ENCODE measurements at places on chromosomes 7 and 10. TPM values are rescaled to one million over a fixed set of nuclear protein-coding genes. Genes with fewer than 3 reads are reported as not detected.

GRCh38 chr7:64581926-64582894 is 19.3 kb upstream of the ZNF680 start:
- DNase-seq, result no peak

GRCh38 chr7:91228327-91228726 is 35.9 kb upstream of the FZD1 start:
- no peak for DNase-seq

DNA sequence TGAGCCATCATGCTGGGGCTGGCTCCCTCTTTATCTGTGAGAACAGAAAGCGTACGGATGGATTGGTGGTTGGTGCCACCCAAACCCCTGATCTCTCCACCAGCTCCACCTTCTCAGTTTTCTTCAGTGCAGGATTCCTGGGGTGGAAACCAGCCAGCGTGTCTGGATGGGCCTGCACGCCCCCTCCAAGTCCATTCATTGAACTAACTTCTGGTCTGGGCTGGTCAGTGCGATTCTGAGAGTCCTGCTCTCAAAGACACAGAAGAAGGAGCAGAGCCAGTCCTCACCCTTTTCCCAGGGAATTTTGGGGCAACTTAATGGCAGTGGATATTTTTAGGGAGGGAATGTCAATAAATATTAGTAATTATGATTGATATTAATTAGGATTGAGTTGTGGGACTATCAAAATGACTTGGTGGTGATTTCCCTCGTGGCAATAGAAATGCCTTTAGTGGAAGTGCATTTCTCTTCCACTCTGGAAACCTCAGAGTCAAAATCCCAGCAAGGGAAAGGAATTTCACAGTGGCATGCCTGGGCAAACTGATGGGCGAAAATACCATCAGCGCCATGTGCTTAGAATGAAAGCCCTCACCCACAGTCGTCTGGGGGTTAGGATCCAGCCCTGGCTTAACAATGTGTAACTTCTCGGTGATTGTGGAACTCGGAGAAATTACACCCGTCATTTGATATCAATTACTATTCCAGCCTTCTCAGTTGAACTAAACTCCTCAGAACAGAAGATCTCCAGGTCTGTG is 69.3 kb upstream of the EEPD1 start:
- DNase-seq, result no peak

- no peak for DNase-seq
Measured at GRCh38 chr10:89120931-89121763, 86.0 kb downstream of the CH25H start.

- no peak for DNase-seq
Measured at GRCh38 chr10:78619896-78620295, 448.9 kb upstream of the ZMIZ1 start.

The GNGT1 gene
- not detected for polyA plus RNA-seq

DNA sequence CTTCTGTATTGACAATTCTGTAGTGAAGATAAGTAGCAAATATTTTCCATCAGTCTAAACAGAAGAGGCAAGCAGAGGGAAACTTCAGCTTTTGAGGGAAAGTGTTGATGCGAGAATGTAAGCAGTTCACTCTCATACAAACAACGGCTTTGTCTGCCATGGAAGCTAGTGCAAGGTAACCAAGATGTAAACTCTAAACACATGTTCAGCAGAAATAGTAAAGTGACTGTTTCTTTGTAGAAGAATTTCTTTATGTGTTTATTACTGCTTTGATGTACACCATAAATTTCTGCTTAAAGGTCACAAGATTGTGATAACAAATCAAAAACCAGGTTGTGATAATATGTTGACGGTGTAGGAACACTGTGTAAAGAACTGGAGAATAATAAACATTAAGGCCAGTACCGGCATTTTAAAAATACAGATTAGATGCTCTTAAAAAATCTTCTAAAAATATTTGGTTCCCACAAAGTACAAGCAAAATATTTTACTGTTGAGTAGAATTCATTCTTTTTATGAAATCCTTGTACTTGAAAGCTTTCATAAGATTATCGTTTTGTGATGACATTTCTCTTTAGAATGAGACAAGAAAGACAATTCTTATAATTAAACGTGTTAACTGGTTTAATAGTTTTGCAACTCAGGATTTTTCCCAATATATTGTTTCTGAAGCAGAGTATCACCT is 34.2 kb downstream of the SEMA3C start:
- no peak for DNase-seq

The NKX2-3 gene
- not detected for polyA plus RNA-seq

DNA sequence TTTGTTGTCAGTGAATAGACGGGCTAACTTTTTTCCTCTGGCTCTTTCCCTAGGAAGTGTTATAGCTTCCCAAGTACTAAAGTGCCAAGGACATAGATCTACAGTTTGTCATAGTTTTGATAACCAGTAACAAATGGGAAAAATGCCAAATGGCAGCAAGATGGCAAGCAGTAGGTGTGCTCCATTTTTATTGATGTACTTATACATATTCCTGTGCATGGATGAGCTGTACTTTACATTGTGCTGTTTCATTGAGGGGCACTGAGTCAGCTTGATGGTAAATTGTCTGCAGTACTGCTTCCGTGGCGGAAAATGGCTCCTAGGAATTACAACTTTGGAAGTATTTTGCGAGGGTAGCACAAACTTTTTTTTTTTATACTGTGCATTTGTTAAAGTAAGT is 7.1 kb downstream of the ADAM22 start:
- DNase-seq, result no peak

DNA sequence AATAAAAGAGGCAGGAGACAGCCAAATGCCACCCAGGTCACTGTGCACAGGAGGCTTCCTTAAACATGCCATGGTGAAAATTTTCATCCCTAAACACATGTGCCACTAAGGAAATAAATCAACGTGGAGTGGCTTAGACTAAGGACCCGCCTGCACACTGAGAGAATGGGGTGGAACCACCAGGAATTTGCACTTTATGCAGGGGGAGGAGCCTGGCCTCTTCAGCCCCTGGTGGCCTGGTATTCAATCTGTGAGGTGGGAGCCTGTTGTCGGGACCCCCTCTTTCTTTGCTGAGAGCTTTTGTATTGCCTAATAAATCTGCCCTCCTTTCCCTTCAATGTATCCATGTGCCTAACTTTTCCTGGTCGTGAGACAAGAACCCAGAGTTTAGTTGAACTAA is 204.6 kb upstream of the NRP1 start:
- DNase-seq, result no peak

- DNase-seq, result no peak
Measured at GRCh38 chr10:49596836-49597235, 13.3 kb upstream of the SLC18A3 start.

The OR2A1 gene
- 0.04 TPM for polyA plus RNA-seq

DNA sequence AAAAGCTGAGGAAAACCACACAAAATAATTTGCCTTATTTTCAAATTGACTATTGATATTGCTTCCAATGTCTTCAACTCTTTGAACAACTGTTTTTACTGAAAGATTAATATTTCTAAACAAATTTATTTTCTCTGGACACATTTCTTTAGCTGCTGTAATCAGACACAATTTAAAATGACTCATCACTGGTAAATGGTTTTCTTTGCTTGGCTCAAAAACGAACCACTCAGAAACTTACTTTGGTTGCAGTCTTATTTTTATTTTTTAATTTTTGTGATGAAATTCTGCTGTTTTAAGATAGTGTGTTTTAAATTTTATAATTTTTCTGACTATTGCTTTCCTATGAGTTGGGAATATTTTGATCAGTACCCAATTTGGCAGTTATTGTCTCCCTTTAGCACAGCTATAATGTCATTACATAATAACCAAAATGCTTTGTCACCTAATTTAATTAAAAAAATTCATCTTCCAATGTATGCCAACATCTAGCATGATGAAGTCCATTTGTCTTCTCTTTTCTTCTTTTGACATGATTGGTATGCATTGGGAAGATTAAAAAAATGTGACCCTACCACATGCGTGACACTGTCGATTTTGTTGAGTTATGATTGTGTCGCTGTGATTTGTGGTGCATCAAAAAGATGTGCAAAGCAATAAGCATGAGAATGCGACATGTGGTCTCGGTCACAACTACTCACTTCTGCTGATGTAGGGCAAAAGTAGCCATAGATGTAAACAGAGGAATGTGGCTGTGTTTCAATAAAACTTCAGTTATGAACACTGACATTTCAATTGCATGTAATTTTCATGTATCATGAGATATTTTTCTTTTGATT is 222.3 kb downstream of the SUGCT start:
- no peak for DNase-seq

DNA sequence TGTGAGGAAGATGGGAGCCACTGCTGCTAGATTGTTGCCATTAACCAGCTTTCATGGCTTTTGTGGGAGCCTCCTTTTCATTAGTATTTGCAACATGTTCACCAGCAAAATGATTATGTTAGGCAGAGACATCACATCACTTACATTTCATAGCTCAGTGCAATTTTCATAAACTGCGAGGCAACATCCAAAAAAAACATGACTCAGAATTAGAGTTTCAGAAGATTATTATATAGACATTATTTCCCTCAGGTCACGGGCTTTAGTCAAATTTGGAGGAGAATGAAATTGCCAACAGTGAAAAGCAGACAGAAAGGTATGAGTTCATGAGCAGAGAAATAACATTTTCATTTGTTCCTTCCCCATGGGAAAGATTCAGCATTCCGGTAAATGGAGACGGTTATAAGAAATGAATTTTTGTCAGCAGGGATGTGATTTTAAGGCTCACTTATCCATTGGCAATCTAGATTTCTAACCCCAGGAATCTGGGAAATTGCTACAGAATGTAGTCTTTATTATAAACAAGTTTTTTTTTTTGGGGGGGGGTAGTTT is 573.2 kb downstream of the AUTS2 start:
- no peak for DNase-seq

The UNCX gene
- polyA plus RNA-seq, result not detected

The SH2D4B gene
- polyA plus RNA-seq, result not detected

DNA sequence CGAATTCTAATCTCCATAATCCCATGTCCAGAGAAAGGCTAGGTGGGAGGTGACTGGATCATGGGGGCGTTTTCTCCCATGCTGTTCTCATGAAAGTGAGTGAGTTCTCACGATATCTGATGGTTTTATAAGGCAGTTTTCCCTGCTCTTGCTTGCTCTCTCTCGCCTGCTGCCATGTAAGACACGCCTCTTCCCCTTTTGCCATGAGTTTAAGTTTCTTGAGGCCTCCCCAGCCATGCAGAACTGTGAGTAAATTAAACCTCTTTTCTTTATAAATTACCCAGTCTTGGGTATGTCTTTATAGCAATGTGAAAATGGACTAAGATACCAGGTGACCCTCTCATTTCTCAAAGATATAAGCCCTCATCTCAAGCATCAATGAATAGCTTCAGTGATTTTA is 1.1 kb upstream of the ACTA2 start:
- DNase-seq, result no peak

DNA sequence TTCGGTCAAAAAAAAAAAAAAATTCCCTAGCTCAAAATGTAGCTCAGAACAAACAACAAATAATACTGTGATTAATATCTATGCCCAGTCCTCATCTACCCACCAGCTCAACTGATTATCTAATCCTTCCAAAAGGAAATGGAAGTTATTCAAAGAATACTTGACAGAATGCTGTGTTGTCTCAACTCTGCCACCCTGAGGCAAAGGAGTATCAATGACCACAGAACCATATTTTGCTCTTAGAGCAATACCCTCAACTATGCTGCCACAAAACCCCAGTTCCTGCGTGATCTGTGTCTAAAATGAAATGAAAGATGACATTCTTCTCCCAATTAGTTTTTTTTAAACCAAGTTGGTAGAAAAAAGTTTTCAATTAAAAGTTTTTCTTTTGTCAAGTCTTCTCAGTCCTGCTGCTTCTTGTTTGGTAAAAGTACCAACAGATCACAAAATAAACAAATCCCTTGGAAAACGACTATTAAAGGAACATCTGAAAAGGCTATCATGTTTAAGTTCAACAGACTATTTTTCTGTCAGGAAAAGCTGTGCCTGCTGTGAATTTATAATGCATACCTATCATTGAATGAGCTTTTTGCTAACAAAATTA is 21.6 kb downstream of the RBM28 start:
- no peak for DNase-seq

The AUTS2 gene
- 3.4 TPM for polyA plus RNA-seq

The TMEM184A gene
- polyA plus RNA-seq, result 0.99 TPM

DNA sequence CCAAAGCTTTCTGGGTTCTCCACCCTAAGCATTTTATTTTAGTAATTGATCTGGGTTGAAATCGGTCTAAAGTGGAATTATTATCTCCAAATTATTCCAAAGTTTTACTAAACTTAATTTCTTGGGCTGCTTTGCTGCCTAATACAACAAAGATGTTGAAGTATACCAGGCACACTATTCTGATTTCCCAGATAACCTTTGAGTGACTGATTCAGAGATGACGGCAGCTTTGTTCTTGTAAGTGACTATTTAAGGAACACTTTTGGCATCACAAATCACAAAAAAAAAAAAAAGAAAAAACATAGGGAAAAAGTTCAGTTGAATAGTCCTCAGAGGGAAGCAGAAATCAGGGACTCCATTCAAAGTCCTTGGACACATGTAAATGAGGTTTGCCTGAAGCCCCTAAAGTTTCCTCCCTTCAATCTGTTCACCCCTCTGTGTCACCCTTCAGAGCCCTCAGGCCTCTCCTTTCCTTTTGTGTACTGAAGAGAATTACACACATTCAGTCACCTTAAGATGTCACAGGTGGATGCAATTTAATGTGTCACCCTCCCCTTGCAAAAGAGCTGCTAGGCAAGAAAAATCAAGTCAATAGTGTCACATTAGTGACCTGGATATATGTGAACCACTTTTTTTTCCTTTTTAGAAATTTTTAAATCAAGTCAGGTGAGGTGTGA is 81.5 kb downstream of the RTKN2 start:
- DNase-seq, result no peak

DNA sequence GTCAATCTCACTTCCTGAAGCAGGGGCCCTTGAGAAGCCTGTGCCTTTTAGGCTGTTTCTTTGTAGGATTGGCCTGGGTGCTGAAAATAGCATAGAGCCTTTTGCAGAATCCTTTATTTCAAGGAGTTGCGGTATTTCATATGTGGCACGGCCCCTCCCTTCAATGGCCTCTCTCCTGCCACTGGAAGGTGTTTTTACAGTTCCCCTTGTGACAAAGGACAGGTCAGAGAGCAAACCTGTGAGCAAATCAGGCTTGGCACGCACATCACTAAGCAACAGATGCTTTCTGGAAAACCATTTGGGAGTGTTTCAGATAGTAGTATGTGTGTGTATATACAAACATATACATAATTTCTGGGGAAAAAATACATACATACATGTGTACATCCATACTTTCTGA is 388.6 kb upstream of the C7orf33 start:
- DNase-seq, result no peak

The C10orf105 gene
- 0.08 TPM for polyA plus RNA-seq

GRCh38 chr10:119309423-119309770 is 102.0 kb downstream of the GRK5 start:
- no peak for DNase-seq

GRCh38 chr7:139695051-139695450 is 82.7 kb downstream of the HIPK2 start:
- DNase-seq, result no peak

The CPA2 gene
- polyA plus RNA-seq, result not detected

The MMP21 gene
- polyA plus RNA-seq, result not detected

The PODXL gene
- polyA plus RNA-seq, result 64.6 TPM

GRCh38 chr7:1025743-1026581 is 18.4 kb upstream of the GPR146 start:
- no peak for DNase-seq

DNA sequence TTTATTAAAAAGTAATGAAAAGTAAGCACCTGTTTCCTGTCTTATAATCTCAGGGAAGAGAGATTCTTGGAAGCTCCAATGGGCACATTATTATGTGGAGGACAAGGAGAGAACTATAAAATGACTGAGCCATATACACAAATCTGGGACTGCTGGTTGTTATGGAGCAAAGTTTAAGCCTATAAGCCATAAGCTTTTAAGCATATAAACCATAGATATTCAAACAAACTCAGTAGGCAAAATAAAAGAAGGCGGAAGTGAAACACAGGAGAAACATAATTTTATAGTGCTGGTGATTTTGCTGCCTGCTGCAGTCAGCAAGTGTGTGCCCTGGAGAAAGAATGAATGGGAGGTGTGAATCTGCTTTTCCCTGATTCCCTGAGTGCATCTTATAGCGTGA is 274.4 kb downstream of the KIF20B start:
- no peak for DNase-seq
